Smooth muscle cell of the brain vasculature (primary cell): ENCODE measurements at places on chromosomes 11 and 22.

DNA sequence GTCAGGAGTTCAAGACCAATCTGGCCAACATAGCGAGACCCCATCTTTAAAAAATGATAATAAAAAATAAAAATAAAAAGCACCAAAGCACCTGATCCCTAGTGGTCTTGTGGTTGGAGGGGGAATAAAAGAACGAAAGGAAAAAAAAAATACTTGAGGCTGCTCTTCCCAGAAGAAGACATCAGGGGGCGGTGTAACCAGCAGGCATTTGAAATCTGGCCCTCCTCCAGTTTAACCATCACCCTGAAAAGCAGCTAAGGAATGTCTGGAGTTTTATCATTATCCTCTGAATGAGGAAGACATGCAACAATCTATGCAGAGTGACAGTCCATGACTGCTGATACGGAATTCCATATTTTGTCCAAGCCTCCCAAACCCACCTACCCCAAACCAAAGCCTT is 5.6 kb upstream of the KCTD17 start:
- no peak for DNase-seq

GRCh38 chr11:131373095-131373725 is 2.8 kb downstream of the NTM start:
- no peak for DNase-seq

GRCh38 chr22:19766511-19767426 is 6.2 kb downstream of the TBX1 start:
- no peak for DNase-seq

- no peak for DNase-seq
Measured at GRCh38 chr11:102577182-102577581, 46.6 kb upstream of the MMP7 start.

DNA sequence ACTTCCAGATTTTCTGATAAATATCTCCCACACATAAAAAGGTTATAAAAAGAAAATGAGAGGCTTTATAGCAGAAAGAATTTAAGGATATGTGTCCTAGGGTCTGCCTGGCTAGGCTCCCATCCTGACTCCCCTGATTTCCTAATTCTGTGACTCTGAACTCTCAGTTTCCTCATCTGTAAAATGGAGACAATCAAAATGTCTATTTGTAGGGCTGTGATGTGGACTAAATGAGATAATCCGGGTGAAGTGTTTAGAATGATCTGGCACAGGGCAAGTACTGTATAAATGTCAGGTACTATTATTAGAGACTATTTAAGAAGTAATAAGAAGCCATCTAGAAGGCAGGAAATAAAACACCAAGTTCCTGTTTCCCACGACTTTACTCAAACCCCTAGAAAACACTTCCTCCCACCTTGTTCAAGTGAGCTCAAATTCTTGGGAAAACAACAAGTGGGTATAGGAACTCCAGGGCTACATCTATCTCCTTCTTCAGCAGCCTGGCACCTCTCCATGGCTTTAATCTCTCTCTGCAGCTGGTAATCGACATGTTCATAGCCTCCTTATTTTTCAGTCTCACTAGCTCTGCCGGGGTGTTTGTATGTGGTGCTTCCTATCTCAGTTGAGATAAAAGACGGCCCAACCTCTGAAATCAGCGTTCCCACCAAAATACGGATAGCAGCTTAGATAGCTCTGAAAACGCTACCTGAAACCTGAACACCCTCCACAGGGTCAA is 6.7 kb downstream of the ASCC2 start:
- no peak for DNase-seq

DNA sequence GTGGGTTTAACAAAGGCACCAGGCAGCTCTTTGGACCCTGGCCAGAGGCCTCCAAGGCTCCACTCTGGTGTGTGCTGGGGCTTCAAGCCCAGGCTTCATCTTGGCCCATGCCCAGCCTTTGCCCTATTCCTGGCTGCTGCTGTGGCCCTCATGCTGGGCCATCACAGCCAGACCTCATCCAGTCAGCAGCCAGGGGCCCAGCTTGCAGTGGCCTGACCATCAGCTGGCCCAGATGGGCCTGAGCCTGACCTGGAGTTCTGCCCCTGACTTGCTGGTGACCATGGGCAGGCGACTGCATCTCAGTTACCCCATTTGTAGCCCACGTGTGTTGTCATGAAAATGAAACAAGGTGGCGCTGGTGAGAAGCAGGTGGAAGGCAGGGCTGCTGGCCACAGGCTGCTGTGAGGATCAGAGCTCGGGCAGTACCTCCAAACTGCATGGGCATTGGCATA is 76.1 kb downstream of the MED15 start:
- DNase-seq, result no peak

DNA sequence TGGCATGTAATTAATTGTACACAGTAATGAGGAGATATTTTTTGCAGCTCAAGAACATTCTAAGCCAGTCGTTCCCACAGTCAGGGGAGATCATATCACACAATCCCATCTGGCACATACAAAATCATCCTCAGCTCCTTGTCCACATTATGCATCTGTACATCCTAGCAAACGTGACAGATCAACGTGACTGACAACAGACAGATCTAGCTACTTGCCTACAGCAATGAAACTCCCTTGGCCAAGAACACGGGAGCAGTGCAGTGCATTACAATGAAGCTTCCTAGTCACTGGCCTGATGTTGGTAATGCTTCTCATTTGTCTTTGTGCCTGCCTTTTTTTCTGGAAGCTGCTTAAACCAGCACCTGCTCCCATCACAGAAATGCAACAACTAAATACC is 24.5 kb upstream of the GUCY1A2 start:
- no peak for DNase-seq

- DNase-seq, result no peak
Measured at GRCh38 chr11:59615120-59615636, 396 bp downstream of the OSBP start.

GRCh38 chr11:13215149-13215548 is 62.4 kb upstream of the BMAL1 start:
- DNase-seq, result no peak

- DNase-seq, result no peak
Measured at GRCh38 chr11:114447892-114448291, 8.6 kb downstream of the REXO2 start.

DNA sequence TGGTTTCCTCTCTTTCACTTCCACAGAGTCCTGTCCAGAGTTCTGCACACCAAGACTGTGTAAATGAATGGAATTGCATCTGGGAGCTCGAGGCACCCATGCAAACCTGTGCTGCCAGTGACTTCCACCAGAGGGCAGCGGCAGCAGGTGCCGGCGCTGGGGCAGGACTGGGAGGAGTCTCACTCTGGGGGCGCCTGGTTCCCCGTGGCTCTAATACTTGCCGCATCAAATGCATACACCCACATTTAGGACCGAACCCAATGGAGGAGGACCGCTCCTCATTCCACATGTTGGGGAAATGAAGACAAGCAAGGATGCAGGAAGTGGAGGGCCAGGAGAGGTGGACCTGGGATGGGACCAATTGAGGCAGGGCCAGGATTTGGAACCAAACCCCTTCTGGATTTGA is 1.1 kb upstream of the CD6 start:
- DNase-seq, result no peak

DNA sequence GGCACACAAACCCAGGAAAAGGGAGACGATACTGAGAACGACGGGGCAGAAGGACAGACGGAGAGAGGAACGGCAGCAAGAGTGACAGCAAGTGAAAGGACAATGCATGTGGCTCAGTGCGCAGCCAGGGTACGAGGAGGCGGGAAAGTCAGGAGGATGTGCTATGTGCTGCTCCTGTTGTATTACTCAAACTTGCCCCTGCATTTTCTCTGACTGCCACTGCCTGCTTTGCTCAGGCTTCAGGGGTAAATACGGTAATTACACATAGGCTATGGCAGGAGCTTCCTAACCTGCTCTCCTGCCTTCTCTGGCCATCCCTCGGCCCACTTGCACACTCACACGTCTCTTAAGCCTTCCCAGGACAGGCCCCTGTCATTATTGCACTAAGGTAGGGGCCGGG is 94.8 kb downstream of the FEZ1 start:
- DNase-seq, result no peak

GRCh38 chr22:49548356-49549202 is 279.1 kb downstream of the BRD1 start:
- DNase-seq, result no peak

GRCh38 chr22:26796785-26797184 is 139.4 kb downstream of the MIAT start:
- DNase-seq, result no peak

GRCh38 chr11:2933375-2934020 is 4.3 kb upstream of the PHLDA2 start:
- DNase-seq, result no peak

DNA sequence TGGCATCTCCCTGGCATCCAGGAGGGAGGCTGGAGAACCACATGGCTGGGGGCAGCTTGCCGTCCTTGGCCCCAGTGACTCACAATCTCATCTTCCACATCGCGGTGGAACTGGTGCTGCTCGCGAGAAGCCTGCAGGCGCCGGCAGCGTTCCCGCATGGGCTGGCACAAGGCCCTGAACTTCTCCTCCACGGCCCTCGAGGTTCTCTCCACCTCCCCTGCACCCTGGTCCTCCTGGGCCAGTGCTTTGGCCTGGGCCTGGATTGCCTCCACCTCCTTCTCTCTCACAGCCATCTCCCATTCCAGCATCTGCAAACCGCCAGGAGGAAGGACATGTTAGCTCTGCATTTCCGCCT is 16.3 kb upstream of the RBM4B start:
- DNase-seq, result no peak

GRCh38 chr22:24304062-24304675 is 33.5 kb downstream of the SPECC1L start:
- DNase-seq, result no peak

DNA sequence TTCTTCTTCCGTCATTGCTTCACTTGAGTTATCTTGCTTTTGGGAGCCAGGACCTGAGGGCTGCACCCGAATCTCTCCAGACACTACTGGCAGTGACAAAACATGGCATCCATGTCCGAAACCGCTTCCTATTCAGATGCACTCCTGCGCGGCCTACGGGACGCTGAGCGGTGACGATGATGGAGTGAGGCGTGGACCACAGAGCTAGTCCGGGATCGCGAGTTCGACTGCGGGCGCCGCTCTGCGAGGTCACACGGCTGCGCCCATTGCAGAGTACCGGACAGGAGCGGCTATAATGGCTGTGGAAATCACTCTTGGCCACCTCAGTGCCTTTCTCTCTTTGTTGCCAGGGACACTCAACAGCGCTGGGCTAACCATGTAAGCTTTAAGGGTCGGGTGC is 453.8 kb upstream of the CNTN5 start:
- DNase-seq, result no peak

DNA sequence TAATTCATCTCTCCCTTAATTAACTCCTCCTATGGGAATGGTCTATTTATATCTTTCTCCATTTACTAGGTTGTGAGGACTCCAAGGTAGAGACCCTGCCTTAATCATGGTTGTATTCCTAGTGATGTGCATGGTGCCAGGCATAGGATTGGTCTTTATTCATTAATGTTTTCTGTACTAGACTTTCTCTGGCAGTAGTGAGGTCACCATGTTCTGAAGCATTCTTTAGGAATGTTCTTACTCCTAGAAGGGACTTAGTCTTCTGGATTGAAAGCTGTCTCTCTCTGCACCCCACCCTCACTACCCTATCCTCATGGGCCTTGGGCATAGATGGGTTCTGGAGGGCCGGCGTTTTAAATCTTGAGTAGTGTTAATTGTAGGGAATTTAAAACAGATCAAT is 10.6 kb upstream of the INSC start:
- no peak for DNase-seq

DNA sequence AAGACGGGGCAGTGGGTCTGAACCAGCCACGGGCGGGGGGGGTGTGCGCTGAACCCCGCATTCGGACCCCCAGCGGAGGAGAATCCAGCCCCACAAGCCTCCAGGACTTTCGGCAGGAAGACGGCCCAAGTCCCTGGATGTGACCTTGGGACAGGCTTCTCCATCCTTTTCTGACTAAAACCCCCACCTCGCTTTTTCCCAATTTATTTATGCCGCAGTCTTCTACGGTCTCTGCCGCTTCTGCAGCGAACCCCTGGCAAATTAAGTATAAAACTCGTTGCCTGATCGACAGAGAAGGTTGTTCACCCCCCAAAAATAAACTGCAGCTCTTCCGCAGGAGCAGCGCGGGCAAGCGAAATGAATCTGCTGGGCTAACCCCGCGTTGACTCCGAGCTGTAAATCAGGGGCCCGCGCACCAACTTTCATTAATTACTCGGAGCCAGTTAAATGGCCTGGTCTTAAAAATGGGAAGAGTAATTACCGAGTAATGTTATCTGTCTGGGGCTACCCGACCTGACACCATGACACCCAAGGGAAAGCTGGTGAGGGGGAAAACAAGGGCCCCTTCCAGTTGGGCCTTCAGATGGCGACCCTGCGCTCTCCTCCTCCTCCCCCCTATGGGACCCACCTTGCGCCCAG is 6.6 kb downstream of the WT1 start:
- DNase-seq, result no peak

DNA sequence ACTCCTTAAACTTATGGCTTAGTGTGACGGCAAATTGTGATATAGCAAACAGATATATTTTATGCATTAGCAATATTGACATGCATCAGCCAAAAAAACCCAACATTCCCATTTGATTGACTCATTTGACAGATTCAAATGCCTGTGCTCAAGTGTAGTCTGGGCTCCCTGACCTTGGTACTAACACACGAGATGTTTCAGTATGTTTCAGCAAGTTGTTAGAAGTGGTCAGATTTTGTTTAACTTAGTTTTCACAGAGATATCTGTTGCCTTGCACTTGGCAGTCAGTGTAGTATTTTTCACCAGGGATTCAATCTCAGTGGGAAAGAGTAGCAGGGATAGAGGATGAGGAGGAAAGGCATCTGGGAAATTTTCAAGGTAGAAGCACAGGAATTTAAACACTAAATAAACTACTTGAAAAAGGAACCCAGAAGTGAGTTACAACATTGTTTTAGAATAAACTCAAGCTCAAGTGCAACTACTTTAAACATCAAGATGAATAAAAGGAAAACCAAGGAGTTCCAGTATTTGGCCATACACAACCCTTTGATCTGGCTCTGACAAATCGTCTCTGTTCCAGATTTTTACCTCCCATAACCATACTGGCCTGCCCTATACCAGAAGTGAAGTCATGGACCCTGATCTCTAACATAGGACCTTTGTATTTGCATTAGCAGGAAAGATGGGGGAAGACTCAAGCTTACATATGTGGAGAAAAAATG is 56.5 kb upstream of the BLID start:
- DNase-seq, result no peak

DNA sequence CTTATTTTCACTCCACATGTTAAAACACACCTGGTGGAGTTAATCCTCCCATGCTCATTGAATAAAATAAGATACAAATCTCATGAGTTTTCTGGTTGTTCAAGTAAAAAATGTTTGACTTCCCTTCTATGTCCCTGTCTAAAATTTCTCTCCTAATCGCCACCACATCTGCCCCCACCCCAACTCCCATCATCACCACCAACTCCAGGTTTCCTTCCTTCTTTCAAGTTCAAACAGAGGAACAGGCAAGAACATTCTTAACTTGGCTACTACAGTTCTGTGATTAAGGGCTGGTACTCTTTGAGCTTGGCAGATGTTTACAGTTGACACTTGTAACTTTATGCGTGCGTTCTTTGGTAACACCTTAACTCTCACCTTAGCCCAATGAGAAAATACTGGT is 9.1 kb upstream of the PSMA1 start:
- DNase-seq, result no peak

DNA sequence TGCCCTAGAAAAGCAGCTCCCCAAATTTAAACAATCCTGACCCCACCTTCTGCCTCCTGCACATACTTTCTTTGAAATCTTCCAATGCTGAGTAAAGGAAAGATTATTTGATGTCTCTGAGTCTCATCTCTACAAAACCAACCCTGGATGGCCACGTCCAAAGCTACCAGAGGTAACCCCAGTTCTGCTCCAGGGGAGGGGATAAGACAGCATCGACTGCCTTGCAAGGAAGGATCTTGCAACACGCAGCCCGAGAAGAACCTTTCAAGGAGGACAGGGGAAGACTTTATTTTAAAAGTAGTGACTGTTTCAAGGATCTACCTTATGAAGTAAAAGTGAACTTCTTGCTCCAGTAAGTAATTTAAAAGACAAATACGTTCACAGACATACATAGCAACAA is 66.5 kb upstream of the TMEM45B start:
- DNase-seq, result no peak
